ENCODE measurements at places on chromosomes 7 and 10.

- no peak for DNase-seq
Measured at GRCh38 chr10:59823111-59823510, 69.9 kb upstream of the MRLN start.

GRCh38 chr10:96719200-96719599 is 1.1 kb downstream of the PIK3AP1 start:
- DNase-seq, result no peak

DNA sequence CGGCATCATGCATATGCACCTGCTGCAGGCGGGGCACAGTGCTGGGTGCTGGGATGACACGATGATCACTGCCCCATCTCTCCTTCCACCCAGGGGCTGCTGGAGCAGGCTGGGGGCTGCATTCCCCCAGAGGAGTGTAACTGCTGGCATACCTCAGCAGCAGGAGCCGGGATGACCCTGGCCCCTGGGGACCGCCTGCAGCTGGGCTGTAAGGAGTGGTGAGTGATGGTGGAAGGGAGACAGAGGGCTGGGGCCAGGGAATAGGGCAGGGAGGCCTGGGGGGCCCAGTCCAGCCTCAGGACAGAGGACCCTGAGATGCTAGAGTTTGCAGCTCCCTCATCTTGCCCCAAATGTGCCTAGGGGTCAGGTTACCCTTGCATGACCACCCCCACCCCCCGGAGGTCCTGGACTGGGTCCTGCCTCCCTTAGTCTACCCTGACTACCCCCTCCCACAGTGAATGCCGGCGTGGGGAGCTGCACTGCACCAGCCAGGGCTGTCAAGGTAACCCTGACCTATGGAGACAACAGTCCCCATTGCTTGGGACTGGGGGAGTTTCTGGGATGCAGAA is 14.5 kb upstream of the ZNF862 start:
- no peak for DNase-seq

GRCh38 chr10:86970982-86971231 is 2.6 kb downstream of the ADIRF start:
- no peak for DNase-seq

GRCh38 chr10:87799860-87800259 is 18.2 kb downstream of the ATAD1 start:
- DNase-seq, result no peak

GRCh38 chr7:91089382-91089963 is 174.8 kb upstream of the FZD1 start:
- DNase-seq, result no peak

Measured in left hindlimb (tissue), 1 donor.